ENCODE measurements at places on chromosomes 3 and 15.

DNA sequence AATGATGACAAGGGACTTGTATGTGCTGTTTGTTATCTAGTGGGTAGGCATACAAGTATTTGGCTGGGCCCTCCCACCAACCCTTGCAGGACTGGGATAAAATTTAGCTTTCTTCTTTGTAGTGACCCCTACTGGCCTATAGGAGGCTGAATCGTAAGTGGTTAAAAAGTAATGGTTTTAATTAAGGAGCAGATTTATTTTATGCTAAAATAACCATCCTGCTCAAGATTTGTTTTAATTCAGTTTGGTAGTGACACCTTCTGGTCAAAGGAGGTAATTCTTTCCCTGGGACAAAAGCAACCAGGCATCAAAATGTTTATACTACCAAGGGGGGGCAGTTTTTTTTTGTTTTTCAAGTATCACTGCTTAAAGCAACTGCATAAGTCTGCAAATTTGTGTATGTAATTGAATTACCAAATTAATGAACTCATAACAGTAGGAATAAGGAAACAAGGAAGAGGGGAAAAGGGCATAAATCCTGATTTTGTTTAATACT is 70.7 kb downstream of the TOP2B start:
- DNase-seq: peak; percentile 45

GRCh38 chr3:111246967-111247760 is 175.5 kb downstream of the NECTIN3 start:
- no peak for DNase-seq

- no peak for DNase-seq
Observed at GRCh38 chr15:68598171-68599152, 19.7 kb downstream of the CORO2B start.

- no peak for DNase-seq
Observed at GRCh38 chr3:112619295-112619694, 21.6 kb downstream of the CCDC80 start.

DNA sequence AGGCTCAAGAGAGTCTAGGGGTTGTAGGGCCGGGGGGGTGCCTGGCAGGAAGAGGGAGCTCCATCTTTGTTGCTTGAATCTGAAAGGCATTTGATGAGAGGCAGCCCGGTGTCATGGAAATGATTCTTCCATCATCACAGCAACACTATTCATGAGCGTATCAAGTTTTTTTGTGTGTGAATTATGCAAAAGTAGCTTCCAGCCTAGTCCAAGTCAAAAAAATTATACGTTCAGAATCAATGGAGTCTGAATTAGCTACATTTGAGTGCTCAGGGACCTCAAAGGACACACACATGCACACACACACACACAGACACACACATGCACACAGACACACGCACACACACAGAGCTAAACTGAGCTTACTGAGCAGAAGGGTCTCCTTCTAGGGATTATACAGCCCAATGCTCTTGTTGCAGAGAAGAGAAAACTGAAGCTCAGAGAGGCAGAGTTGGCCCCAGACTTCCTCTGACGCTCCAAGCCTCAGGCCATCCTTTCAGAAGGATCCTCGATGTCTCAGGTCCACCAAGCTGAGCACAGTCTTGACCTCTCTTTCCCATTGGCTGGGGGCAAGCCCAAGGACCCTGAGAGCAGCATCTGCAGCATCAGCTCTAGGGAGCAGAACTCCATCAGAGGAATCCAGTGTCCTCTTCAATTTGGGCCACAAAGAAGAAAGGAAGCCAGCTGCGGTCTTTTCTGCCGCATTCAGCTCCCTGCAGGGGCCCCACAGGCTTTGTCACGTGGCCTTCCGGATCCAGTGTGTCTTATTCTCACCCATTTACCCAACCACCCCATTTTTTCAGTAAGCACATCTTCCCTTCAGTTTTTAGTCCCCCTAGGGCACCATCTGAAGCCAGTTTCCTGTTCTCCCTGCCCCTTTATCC is 228.0 kb downstream of the UACA start:
- DNase-seq: peak; percentile 26

DNA sequence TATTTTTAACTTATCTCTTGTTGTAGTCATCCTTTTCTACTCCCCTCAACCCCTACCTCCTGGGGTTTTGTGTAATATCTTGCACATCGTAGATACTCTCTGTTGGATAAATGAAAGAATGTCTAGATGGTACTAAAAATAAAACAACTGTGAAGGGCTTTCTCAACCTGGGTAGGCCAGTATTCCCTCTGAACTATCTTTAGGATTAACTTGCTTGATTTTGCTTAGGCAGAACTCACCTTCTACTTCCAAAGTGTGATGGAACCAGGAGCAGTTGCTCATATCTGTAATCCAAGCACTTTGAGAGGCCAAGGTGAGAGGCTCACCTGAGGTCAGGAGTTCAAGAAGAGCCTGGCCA is 32.8 kb upstream of the TIPARP start:
- DNase-seq: no peak

DNA sequence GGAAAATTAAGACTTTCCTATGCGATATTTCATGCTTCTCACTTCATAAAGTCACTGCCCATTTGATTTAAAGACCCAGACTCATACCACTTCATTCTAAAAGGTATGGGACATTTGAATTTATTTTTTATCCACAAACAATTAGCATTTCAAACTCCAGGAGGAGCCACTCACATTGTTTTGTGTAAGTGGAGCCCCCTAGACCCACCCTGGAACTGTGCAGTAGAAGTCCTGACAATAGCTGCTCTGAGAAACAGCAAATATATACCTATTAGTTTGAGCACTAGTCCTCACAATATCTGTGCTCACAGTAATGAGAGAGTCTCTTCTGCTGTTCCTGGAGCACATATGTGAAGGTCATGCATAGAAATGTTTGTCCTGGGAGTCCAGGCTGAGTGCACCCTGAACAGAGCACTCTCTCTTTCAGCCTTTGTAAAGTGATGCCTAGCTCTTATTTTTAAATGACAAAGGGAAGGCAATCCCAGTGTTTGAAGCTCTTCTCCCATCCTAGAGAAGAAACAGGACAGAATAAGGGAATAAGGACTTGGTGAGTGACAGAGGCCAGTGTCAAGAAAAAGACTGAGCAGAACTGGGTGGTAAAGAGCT is 127.5 kb upstream of the STRIT1 start:
- DNase-seq: no peak
